ENCODE measurements at places on chromosomes 13 and 19. TPM values are rescaled to one million over a fixed set of nuclear protein-coding genes. Genes with fewer than 3 reads are reported as not detected.

GRCh38 chr19:48999481-49000325 is 6.0 kb downstream of the RUVBL2 start:
- DNase-seq = peak; percentile 86

GRCh38 chr13:109231888-109232287 is 554.5 kb downstream of the IRS2 start:
- DNase-seq = no peak

DNA sequence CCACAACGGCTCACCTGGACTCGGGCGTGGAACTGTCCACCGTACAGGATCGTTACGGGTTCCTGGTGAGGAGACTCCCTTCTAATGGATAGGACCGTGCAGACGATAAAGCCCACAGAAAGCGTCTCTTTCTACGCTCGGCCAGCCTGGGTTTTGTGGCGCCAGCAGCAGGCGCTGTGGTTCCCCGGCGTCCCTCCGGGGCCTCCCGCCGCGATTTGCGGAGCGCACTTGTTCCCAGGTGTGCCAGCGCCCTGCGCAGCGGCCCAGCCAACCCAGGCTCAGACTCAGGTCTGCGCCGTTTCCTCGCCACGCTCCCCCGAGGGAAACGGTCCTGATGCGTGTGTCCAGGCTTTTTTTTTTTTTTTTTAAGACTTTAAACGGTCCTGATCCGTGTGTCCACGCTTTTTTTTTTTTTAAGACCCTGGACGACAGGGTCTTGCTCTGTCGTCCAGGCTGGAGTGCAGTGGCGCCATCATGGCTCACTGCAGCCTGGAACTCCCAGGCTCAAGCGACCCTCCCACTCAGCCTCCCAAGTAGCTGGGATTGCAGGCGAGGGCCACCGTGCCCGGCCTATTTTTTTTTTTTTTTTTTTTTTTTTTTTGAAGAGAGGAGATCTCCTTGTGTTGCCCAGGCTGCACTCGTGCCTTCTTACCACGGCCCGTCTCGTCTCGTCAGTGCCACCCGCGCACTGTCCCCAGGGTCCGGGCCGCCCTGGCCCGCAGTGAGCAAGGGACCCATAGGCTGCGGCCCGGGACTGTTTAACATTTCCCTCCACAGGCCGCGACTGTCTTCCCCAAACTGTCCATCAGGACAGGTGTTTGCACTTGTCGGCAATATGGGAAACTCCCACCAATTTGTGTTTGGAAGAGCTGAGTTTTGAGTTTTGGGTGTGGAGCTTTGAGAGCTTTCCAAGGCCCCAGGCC is 23.8 kb downstream of the GJA3 start:
- peak; percentile 91 for DNase-seq

DNA sequence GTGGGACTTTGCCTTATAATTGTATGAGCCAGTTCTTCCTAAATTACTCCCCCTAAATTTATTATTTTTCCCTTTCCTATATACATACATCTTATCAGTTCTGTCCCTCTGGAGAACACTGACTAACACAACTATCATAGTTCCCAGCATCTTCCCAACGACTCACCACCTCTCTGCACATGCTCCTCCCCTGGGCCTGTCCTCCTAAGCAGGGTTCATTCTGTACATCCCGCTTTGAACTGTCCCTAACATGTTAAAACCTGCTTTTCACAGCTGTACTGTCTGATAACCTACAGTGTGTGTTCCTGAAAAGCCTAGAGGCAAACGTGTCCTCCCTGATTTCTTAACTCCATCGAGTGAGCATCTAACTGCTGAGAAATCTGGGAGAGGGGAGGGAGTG is 141.7 kb downstream of the EFNB2 start:
- no peak for DNase-seq

GRCh38 chr19:3338541-3339181 is 27.7 kb upstream of the NFIC start:
- no peak for DNase-seq

DNA sequence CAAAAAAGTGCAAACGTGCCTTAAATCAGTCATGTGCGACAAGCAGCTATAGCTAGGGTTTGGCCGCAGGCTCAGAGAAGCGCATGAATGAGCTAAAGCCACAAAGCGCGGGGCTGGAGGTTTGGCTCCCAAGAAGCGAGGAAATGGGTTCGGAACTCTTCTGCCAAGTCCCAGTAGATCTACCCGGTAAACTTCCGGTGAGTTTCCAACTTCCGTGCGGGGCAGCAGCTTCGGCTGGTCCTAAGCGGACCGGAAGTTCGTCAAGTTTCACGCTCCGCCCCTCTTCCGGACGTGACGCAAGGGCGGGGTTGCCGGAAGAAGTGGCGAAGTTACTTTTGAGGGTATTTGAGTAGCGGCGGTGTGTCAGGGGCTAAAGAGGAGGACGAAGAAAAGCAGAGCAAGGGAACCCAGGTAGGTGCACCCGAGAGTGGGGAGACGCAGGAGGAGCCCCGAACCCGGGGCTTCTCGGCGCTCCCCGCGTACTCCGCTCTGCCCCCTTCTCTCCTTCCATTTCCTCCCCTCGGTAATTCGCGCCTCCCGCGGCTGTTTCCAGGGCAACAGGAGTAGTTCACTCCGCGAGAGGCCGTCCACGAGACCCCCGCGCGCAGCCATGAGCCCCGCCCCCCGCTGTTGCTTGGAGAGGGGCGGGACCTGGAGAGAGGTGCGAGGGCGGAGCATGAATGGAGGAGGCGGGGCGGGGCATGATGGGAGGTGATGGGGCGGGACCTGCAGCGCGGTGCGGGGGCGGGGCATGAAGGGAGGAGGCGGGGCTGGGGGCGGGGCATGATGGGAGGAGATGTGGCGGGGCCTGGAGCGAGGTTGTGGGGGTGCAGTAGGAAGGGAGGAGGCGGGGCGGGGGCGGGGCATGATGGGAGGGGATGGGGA is at the start of gene NR1H2:
TSS of gene NR1H2 (plus strand) at position 292 of the 885 bp plus-strand sequence. CDS start 1,149 bp downstream, outside the sequence.
- peak; percentile 99 for DNase-seq

PTH2 gene
- total RNA-seq = not detected

CCL25 gene
- not detected for total RNA-seq

C5AR1 gene
- total RNA-seq = not detected

ZNF709 gene
- total RNA-seq = 0.42 TPM

CLC gene
- not detected for total RNA-seq

Data from H7 (cell line).